ENCODE measurements at places on chromosomes 3 and 15.

DNA sequence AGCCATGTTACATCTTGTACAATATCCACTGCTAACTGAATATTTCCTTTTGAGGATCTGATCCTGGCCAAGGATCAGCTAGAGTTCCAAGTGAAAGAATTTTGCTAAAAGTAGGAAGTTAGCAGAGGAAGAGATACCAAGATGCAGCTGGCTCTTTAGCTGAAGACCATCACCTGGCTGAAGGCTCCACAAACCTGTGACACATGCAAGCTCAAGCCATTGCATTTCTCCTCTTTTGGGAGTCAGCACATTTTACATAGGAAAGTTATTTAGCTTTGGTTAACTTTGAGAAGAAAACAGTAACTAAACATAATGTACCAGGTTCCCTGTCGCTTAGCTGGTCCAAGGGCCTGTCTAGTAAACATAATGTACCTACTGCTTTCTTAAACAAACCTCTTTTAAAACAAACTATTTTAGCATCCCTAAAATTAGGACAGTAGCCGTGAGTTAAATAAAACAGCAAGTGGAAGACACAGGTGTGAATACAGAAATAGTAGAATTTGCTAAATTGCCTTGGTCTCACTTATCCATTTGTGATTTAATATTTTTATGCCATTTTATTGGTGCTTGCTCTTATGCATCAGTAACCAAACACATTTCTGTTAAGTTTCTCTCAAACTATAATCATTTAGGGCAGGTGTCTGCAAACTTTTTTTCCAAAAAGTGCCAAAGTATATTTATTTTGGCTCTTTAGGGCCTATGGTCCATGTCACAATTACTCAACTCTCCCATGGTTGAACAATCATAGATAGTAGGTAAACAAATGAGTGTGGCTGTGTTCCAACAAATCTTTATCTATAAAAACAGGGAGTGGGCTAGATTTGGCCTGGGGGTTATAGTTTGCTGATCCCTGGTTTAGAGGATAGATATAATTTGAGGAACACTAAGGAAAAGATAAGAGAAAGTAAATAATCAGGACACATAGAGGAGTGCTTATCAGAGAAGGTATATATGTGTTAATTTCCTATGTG is 11.2 kb downstream of the GCSAM start:
- DNase-seq: no peak

DNA sequence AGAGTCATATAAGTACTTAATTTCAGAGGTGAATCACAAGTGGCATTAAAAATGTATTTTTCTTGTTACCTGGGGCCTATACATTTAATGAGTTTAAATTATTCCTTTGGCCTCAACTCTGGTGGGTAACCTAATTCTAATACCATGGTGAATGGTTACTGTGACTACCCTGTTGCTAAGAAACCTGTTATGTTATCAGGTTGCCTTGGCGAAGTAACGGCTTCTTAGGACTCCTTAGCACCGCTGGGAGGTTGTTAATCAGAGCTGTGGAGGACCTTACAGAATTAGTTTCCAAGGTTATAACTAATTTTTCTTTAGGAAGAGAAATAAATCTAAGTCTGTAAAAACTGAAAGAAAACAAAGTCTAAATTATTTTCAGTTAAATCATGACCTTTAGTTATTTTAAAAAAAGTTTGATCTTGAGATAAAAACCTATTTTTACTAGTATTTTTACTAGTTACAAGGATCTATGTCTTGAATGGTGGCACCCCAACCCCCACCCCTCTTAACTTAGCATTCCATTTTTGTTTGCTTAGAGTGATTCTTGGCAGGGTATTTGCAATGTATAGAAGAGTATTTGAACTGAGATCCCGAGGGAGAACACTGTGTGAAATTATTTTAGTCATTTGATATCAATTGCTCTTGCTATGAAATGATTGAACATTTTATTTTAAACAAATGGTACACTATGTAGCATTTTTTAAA is 155.5 kb downstream of the FNDC3B start:
- no peak for DNase-seq

GRCh38 chr3:30664884-30665283 is 58.5 kb downstream of the TGFBR2 start:
- no peak for DNase-seq

GRCh38 chr3:183098536-183099025 is 715 bp downstream of the MCCC1 start:
- no peak for DNase-seq

DNA sequence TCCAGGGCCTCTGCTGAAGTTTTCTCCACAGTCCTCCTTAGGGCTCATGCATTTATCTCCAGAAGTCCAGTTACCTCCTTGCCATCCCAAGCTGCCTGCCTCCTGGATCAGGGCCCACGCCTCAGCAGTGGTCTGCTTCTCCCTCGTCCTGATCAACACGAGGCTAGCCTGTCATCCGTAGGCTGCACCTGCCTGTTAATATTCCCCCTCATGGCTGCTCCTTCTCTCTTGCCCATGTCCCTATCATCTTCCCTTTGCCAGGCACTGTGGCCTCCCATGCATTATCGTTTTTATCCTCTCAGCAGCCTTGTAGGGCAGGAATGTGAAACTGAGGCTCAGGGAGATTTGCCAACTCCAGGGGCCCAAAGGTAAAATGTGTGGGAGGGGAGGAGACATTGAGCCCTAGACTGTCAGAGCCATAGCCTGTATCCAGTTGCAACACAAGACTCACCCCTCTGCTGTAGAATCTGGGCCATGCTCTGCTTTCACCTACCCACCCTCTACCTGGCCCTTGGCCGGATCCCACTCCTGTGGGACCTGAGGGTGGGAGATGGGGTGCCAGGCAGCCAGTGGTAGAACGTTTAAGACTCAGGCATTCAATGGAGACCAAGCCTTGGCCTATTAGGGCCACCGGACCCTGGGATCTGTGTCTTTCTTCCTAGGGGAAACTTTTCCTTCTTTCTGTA is 4.6 kb downstream of the GRM2 start:
- no peak for DNase-seq

DNA sequence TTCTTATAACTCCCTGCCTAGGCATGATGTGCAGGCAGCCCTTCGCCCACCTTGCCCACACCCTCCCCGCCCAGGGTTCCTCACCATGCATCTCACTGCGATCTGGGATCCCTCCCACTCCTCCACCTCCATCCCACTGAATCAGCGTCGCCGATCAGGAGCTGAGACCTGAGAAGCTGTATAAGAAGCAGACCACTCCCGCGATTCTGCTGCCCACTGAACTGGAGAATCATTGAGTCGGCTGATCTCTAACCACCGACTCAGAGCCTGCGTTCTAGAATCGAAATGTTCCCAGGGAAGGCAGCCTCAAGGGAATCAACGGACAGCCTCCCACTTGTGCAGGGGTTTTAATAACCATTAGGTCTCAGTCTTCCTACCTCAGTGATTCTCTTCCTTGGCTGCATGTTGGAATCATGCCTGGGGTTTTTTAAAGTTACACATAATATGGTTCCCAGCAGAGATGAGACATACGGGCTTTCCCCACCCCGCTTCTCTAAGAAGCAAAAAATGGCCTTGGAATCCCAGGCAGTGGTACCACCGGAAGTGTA is 60.2 kb downstream of the TMEM44 start:
- DNase-seq: no peak

DNA sequence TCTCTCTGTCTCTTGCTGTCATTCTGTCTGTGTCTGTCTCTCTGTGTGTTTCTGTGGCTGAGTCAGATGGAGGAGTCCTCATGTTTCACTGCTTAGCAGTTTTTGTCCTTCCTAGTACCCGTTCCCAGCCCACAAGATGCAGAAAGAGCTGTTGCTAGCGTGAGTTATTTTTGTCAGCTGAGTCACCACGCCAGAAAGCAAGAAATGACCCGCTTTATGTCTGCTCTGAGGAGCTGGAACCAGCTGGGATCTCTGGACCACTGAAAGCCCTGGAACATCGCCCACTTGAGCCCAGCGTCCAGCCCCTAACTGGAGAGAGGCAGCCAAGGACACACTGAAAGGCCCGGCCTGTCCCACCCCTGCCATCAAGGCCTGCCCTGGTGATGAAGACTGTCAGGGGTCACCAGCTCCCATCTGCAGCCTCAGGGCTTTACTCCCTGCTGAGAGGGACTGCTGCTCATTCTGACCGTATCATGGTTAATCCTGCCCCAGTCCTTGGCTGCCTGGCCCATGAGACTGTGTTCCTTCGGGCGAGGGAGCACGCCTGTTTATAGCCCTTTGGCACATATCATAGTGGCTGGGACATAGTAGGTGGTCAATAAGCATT is 101.7 kb upstream of the TPM1 start:
- no peak for DNase-seq

DNA sequence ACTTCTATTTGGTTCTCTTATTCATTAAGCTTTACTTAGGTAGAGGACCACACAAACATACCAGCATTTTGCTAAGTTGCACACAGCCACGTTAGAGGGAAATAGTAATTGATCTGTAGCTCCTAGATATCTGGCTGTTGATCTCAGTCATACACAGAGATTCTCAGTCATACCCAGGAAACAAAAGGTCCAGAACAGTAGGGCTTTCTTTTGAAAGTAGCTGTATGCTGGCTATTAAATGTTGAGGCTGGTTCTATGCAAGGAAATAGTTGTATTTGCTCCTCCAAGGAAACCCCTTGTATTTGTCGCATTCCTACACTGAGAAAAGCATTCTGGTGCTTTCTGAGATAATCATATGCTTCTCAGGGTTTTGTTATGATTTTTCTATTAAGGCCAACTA is 523.8 kb downstream of the SOX2 start:
- DNase-seq: no peak

GRCh38 chr15:68554721-68555678 is 23.8 kb upstream of the CORO2B start:
- DNase-seq: no peak

DNA sequence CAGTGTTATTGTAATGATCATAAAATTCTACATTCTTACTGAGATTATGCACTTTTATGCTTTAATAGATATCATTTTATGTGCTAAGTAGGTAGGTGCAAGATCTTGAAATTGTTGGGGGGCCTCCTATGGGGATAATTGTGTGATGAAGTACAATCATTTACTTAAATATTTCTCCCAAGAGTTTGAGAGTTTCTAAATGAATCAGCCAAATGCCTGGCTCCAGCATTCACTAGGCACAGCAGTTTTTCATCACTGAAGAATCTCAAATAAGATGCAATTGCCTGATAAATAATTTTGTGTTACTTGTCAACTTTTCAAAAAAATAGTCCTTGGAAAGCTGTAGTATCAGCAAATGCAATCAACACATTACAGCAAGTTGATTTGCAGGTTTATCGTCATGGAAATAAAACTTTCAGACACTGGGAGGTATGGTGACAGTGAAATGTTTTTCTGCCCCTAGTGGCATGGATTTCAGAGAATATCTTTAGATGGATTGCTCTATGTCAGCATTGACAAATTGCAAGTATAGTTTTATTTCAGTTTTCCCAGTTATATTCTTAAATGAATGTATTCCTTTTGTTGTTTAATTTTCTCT is 167.1 kb downstream of the NEK11 start:
- no peak for DNase-seq

DNA sequence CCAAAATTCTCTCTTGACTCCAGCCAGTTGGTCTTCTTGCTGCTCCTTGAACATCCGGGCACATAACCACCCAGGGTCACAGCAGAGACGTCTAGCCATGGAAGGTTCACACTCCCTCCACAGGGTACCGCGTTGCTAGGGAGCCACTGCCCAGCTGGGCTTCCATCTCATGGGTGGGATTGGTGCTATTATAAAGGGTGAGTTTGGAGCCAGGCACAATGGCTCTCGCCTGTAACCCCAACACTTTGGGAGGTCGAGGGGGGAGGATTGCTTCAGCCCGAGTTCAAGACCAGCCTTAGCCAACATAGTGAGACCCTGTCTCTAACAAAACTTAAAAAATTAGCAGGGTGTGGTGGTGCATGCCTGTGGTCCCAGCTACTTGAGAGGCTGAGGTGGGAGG is 17.5 kb upstream of the SKOR1 start:
- DNase-seq: no peak

GRCh38 chr3:55461896-55462295 is 25.2 kb downstream of the WNT5A start:
- DNase-seq: peak; percentile 17

- DNase-seq: no peak
Observed at GRCh38 chr15:39584662-39585388, 3.9 kb downstream of the THBS1 start.

- no peak for DNase-seq
Observed at GRCh38 chr3:46693892-46694226, 380 bp upstream of the ALS2CL start.

All from H1 (cell line).